ENCODE measurements at places on chromosomes 3 and 15.
A peak's percentile ranks its signal among the peaks of the same experiment; 100 is the strongest.

DNA sequence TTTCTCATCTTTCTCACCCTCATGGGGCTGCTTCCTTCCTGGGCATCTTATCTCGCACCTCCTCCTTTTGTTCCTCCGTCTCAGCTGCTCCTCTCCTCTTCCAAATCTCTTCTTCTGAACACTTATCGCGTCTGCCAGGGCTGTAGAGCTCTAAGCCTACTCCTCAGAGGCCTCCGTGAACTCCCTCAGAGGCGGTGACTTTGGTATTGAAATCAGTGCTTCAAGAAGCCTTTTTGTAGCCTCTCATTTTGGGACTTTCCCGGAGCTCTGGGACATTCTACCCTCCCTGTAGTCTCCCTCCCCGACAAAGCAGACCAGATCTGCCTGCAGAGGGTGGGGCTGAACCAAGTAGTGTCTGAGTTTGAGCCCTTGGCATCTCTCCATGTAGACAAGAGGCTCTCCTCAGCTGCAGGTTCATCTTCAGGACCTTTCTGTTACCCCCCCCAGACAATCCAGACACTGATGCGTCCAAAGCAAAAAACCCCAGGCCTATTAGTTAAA is 17.5 kb upstream of the CPNE9 start:
- DNase-seq: no peak

- peak; percentile 98 for DNase-seq
Observed at GRCh38 chr15:74240002-74240568, 4.0 kb downstream of the CCDC33 start.

- no peak for DNase-seq
Observed at GRCh38 chr3:127014536-127015281, 31.8 kb downstream of the PLXNA1 start.

DNA sequence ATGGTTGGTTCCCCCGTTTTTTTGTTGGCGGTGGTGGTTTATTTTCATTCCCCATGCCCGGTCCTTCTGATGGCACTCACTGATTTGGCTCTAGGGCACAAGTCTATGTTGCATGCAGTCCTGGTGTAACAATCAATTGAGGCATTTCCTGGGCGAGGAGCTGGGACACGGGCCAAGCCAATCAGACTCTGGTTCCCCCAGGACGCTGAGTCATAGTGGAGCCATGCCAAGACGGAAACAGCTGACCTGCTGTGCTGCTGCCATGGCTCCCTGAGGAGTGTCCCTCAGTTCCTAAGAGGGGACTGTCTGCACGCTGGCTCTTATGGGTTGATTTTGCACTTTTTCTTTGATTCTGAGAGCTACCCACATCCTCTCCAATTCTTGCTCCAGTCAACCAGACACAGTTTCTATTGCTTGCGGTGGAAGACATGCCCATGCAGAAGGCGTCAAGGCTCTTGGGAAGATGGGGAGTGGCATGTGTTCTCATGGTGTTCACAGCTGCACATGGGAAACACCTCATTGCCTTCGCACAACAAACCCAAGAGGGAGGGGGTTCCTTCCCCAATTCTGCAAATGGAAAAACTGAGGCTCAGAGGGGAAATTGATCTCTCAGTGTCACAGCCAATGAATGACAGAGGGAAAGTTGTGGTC is 28.3 kb upstream of the ALDH1L1 start:
- peak; percentile 9 for DNase-seq

DNA sequence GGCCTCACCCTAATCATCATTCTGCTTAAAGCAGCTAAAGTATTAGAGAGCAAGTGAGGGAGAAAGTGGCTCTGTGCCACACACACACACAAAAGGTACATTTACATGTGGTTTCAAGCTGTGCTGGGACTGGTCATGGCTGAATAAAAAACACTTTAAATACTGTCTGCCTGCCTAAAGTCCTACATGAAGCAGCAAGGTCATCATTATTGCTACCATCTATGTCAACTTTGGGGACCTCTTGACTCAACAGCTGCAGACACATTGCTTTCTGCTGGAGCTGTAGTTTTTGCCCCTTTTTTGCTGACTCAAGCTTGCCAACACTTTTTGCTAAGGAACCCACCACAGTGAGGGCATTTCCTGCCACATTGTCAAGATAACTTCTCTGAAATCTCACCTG is 1237.9 kb downstream of the ROBO2 start:
- no peak for DNase-seq

- DNase-seq: no peak
Observed at GRCh38 chr3:49701388-49702077, 12.2 kb downstream of the RNF123 start.

- DNase-seq: no peak
Observed at GRCh38 chr3:14460342-14461005, 58.1 kb downstream of the SLC6A6 start.

GRCh38 chr3:48716508-48716981 is 476 bp downstream of the IP6K2 start:
- no peak for DNase-seq

DNA sequence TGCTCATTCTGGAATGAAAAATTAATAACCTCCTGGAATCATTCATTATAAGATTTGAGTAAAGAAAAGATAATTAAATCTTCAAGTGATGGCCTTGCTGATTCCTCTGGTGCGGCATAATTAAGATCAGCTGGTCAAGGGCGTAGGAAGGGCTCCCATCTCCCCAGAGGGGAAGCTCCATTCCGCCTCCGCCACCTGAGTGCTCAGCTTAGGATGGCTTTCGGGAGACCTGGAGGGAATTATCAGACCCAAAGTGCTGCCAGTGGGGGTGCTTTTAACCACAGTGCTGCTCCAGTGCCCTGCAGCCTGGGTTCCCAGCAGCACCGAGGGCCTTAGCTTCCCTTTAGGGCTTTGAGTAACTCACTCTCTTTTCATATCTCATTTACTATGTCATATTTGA is 556.6 kb upstream of the RGMA start:
- no peak for DNase-seq

DNA sequence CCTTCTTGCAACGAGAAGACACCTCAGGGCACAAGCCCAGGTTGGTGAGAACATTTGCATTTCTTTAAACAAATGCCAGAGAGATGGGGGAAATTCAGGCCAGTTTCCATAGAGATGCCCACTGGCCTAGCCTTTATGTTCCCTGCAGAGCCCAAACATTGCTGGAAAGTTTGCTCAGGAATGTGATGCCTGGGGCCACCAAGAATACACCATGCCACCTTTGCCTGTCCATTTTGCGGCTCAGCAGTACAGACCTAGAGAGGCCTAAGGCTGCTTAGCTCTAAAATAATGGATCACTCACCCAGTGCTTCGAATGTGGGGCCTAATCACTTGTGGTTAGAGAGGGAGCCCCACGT is 210.0 kb downstream of the RPLP1 start:
- DNase-seq: no peak

- DNase-seq: no peak
Observed at GRCh38 chr3:122322095-122323075, 2.7 kb upstream of the CSTA start.

GRCh38 chr3:130299531-130299930 is 45.9 kb upstream of the COL6A5 start:
- no peak for DNase-seq

DNA sequence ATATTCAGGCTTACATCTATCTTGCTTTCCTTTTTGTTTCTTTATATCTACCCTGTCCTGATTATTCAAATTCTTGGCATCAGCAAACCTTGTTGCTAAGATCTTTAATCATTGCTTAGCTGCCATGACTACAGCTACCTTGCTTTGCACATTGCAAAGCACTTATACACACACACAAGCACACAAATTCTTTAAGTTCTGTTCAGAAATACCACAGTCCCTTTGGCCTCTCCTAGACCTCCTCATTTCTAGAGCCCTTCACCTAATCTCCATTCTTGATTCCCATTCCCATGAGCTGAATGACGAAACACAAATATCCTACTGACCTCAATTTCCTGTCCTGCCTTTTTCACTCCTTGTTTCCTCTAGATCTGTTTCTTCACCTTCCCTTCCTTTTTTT is 409.6 kb downstream of the UNC13C start:
- DNase-seq: no peak

GRCh38 chr3:42507761-42508335 is 5.4 kb downstream of the VIPR1 start:
- no peak for DNase-seq

DNA sequence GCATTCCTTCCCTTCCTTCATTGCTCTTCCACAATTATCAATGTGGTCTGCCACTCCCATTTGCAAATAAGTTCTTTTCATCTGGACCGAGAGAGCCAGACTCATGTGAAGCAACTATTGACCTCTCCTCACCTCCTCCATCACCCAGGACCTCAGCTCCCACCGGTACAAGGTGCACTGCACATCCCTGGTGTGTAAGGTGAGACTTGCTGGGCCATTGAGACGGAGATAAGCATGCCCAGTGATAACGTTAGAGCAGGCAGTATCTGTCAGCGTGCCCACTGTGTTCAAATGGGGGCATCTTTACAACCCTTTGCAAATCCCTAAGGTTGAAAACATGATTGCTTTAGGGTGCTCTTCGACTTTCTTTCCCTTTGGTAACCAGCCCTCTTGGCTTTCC is 154.8 kb downstream of the ADAMTS17 start:
- DNase-seq: no peak

DNA sequence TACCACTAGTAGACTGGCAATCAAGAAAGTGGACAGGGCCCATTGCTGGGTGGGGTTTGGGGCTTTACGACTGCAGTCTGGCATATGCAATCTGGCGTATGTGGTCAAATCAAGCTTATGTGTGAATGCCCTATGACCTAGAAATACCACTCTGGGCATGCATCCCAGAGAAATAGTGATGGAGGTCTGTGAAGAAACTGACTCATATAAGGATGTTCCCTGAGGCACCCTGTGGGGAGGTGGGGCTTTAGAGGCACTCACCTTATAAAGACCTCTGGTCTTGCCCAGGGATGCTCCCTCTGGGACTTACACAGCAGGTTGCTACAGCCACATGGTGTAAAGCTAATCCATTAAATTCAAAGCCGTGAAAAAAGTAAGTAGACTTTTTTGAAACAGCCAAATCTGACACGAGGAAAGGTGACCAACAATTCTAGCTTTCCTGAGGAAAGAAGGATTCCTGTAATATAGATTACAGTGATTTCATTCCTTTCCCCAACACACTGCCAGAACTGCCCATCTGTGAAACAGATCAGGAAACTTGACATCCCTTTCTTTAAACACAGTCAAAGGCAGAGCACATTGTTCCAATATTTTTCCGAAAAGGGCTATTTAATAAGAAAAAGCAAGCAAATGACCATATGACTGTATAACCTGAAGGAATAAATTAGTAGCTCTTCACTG is 13.6 kb downstream of the RARRES1 start:
- no peak for DNase-seq

DNA sequence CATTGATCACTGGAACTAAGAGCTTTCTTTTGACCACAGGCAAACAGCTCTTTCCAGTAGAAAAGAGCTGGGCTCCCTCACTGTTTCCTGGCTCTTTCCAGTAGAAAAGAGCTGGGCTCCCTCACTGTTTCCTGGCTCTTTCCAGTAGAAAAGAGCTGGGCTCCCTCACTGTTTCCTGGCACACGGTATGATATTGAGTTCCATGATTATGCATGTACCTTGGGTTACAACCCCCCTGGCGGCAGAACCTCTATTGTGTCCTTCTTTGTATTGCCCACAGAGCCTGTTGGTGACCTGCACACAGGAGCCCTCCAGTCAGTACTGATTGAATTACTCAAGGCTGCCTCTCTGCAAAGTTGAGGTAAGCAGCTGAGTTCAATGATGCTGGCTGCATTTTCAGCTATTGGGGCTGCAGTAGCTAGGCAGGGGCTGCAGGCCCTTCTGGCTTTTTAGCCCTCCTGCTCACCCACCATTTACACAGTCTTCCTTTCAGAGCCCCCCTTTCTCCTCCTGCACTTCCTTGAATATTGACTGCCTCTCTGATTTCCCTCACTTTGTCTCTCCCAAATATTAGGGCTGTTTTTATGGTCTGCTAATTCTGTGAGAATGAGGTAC is 10.2 kb downstream of the ACKR2 start:
- DNase-seq: no peak

- no peak for DNase-seq
Observed at GRCh38 chr3:5001135-5001534, 21.9 kb downstream of the BHLHE40 start.

DNA sequence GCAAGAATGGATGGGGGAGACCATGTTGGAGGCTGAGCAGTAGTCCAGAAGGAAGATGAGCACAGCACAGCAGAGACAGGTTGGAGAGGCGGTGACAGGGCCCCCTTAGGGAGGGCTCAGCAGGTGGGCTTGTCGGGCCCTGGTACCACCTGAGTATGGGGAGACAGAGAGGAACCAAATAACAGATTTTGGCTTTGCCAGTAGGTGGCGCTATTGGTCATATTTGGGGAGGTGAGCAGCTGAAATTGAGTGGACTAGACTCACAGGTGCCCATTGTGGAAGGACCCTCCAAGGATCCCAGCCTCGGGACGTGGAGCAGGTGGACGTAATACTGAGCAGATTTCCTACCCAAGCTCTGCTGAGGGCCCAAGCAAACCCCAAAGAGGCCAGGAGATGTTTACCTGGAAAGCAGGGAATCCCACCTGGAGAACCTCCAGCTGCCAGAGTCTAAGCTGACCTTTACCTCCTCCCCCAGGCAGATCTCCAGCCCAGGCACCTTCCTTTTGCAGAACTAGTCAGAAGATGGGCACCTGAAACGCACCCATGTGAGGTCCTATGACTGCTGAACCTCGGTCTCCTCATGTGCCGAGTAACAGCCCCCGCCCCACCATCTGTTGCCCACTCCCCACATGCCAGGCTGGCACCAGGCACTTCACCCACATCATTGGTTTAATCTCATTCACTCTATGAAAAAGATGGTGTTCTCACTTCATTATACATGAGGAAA is 24.6 kb upstream of the CORO2B start:
- DNase-seq: peak; percentile 46

DNA sequence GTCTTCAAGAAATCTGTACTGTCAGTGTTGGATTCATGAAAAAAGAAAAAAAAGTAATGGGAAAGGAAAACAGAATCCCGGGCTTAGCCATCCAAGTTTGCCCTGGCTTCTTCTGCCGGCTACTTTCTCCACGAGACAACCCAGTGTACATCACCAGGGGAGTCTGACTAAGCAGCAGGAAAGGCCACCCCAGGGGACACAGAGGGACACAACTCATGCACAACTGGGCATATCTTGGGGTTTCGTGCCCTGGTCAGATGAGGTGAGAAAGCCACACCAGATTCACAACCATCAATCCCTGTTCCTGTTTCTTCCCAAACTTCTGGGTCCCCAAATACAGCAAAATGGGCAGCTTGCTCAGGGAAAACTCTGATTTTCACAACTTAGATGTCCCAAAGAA is 33.2 kb downstream of the ADAMTS17 start:
- DNase-seq: no peak

DNA sequence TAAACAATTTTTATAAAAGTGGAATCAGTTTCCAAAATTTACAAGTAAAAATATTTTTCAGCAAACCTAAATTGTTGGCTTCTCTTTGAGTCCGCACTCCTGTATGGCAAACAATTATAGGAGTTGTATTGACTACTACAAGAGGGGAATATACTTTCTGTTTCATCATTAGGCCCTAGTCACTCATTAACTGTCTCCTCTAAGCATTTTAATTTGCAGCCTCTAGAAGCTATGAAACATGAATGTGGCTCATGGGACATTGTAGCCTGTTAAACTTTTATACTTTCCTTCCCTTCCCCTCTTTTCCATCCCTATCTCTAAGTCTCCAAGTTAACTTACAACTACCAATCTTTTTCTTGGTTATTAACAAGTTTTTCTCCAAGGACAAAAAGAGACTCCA is 58.9 kb upstream of the CBLB start:
- DNase-seq: no peak
